ENCODE measurements at places on chromosomes 3 and 15. TPM values are rescaled to one million over a fixed set of nuclear protein-coding genes. Genes with fewer than 3 reads are reported as not detected.

The LTK gene
- total RNA-seq, result 4.3 TPM

- no peak for DNase-seq
Observed at GRCh38 chr3:131047582-131047981, 20.9 kb downstream of the NEK11 start.

DNA sequence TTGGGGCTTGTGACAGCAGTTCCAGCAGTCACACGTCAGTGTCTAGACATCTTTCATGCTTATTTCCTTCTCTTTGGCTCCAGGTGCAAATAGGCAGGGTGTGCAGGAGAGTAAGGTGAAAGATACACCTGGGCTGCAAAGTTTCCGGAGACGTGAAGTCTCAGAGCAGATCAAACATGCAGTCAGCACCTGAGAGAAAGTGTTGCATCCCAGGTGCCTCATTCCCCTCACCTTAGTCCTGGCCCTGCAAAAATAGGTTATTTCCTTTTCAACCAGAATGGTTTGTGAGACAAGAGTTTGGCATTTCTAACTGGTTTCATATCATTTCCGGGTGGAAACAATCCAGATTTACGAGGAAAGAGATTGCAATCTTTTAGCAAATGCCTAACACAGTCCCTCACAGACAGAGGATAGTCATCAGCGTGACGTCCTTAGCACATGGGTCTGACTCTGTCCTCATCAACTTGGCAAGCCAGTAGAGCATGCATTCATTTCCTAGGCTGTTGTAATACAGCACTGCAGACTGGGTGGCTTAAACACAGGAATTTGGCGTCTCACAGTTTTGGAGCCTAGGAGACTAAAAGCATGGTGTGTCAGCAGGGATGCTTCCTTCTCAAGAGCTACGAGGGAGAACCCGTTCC is 58.2 kb upstream of the ARRDC4 start:
- peak; percentile 37 for DNase-seq

DNA sequence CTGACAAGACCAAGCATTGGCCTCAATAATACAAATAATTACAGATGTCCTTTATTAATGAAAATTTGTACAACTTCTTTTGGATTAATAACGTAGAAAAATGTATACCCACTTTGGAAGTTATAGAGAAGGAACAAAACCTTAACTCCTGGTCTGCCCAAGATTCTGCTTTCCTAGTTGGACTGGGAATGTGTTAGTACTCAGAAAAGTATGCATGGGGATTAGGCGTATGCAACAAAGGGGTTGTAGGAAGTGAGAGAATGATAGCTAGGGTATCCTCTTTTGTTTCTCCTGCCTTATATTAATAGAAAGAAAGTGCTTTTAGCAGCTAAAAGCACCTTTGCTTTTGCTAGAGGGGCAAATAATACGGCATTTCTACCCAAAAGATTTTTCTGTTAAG is 116.2 kb upstream of the LRRFIP2 start:
- DNase-seq, result peak; percentile 45

The ALPK3 gene
- 0.12 TPM for total RNA-seq

The UTS2B gene
- total RNA-seq, result not detected

GRCh38 chr3:110576960-110577359 is 494.7 kb upstream of the NECTIN3 start:
- DNase-seq, result peak; percentile 96

The ROPN1 gene
- 0.14 TPM for total RNA-seq

- peak; percentile 60 for DNase-seq
Observed at GRCh38 chr3:197308591-197308990, 10.2 kb upstream of the DLG1 start.

The ASTE1 gene
- 5.0 TPM for total RNA-seq

GRCh38 chr3:58835086-58835485 is 168.5 kb upstream of the FAM3D start:
- DNase-seq, result peak; percentile 71

The THAP10 gene
- total RNA-seq, result 11.0 TPM

The CHST2 gene
- 2.7 TPM for total RNA-seq

GRCh38 chr3:70770650-70771049 is 458.2 kb upstream of the MDFIC2 start:
- DNase-seq, result no peak

The CEMIP gene
- 18.1 TPM for total RNA-seq

DNA sequence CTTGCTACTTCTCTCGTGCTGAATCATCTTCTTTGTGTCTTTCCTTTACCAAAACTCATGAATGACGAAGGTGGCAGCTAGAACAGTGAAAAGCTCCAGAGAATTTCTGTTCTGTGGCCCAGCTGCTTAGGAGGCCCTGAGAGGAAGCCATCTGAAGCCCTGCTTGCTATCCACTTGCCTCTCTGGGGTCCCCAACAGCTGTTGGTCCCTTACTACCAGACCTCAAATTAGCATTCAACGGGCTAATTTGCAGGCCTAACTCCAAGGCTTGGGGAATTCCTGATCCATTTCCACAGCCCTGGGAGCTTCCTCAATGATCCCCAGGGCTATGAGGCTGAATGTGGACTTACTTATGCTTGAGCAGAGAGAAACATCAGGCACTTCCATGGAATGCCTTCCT is 37.5 kb upstream of the FSTL1 start:
- no peak for DNase-seq

The TRNT1 gene
- total RNA-seq, result 30.3 TPM

- peak; percentile 87 for DNase-seq
Observed at GRCh38 chr3:124429129-124429815, 301.0 kb upstream of the UMPS start.

DNA sequence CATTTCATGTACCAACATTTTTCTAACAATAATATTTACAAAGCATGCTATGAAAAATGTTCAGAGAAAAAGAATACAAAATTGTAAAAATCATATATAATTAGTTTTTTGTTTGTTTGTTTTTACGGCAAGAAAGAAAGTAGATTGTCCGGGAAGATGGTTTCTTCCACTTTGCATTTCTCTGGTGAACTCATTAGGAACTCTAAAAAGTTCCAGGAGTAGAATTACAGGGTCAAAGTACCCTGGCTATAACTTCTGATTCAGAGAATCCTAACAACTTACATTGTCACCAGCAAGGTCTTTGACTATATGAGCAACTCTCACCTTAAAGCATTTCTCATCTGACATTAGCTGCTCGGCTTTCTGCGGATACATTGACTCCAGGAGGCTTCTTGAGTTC is 196.7 kb downstream of the PDE8A start:
- no peak for DNase-seq
